ENCODE measurements at places on chromosomes 1 and 21. TPM values are rescaled to one million over a fixed set of nuclear protein-coding genes. Genes with fewer than 3 reads are reported as not detected.

DNA sequence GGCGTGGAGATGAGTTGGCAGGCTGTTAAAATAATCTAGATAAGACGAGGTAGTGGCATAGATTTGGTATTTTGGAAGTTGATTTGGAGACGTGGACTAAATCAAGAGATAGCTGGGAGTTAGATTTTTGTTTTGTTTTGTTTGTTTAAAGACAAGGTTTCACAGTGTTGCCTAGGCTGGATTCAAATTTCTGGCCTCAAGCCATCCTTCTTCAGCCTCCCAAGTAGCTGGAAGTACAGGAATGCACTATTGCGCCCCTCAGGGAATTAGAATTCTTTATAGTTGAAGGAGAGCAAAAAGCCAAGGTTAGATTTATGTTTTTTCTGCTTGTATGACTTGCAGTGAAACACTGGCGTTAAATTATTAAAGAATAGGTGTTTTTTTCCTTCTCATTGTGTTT lies 22.3 kb upstream of the SNRPE start:
- peak; percentile 20 for DNase-seq

DNA sequence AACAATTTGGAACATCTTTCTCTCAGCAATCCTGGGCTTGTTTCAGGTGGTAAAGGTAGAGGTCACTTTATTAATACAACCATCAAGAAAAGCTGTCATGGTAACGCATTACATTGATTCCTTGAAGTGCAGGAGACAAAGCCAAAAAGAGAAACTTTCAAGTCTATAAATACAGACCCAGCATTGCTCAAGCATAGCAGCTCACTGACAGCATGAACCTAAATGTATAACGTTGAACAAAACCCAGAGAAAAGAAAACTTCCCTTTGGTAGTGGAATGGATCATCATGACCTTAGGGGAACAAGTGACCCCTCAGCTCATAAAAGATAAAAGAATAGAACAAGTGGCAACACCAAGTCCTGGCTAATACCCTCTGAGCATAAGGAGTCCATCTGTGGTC lies 332.2 kb downstream of the NTNG1 start:
- no peak for DNase-seq

DNA sequence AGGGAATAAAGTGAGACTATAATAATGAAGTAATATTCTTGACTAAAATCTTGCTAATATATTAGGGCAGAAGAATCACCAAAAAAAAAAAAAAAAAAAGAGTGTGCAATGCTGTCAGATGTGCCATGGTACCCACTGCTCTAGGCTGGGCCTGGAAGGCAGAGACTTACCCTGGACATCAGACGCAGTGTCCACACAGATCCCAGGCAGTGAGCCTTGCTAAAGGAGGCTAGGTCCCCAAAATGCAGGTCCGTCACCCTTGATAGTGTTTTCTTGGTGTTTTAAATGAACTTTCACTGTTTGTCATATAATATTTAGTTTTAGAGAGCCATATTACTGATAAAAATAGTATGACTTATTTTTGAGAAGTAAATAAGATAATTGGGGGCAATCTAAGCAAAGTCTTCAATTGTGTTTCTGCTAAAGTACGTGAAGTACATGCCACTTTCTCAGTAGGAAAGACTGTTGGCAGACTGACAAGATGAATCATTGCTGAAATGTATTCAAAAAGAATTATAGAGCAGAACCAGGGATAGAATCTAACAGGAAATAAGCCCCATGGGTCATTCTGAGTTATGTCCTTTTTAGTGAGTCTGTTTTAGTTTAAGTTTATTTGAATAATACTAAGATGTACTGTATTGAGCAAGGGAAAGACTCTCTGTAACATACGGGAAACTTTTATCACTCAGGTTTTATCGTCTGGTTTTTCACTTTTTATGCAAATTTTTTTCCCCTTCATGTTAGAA lies 74.6 kb upstream of the PDC start:
- peak; percentile 85 for DNase-seq

DNA sequence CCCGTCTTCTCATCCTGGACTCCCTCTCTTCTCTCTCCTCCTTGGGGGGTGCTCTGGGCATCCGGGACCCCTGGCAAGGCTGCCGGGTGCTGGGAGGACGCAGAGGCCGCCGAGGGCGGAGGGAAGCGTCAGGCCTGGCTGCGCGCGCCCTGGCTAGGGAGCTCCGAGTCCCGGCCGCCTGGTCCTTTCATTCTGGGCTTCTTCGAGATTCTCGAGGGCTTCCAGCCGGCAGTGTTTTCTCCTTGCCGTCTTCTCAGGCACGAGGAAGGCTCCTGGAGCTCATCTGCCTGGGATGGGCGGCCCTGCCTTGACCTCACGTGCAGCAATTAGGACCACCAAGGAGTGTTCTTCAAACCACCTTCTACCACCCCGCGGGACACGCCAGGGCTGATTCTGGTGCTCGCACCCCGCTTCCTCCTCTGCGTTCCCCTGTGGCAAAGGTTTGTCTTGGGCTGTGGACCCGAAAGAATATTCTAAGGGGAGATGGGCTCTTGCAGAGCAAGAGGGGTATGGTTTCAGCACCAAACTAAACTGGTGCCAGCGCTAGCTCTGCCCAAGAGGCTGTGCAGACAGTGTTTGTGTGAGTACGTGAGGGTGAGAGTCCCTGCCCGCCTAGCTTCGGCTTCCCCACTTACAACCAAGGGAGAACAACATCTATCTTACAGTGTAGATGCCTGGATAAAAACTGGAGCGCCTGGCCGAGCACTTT lies 36.5 kb downstream of the PIK3CD start:
- no peak for DNase-seq

DNA sequence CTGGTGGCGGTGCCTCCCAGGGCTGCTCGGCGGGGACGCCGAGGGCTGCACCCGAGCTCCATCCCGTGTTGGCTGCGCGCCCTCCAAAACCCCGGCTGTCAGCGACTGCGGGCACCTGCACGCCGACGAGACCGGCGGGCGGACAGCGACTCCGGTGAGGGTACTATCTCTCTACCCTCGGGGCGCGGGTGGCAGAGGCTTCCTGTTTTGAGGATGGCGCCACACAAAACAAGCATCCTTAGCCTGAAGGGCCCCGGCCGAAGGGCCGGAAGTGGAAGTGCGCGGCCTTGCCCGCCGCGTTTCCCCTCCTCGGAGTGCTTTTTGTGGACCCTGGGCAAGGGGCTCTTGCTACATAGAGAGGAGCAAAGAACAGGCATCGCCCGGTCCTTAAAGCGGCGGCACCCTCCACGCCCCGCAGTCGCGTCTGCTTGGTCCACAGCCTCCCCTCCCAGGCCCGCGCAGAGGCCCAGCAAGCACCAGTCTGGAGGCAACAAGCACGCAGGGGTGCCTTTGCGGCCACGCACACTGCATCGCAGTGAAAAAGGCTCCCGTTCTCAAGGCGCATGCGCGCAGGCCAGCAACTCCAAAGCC lies 561 bp upstream of the COQ8A start:
- DNase-seq, result no peak

GRCh38 chr1:3917761-3918160 lies 17.7 kb upstream of the C1orf174 start:
- DNase-seq, result no peak

DNA sequence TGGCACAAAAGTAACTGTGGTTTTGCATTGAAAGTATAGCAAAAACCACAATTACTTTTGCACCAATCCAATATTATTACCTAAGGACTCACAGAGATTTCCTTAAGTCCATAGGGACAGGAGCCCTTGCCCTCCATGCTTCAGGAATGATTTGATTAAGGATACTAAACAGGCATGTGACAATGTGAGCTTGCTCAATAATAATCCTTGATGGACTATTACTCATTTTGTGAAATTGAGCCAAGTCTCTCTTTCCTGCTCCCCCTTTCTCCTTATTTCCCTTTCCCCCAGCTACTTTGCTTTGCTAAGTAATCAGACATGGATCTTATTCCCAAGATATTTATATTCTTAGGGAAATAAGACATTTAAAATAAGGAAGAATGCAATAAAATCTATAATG lies 21.6 kb upstream of the RGL1 start:
- peak; percentile 32 for DNase-seq

DNA sequence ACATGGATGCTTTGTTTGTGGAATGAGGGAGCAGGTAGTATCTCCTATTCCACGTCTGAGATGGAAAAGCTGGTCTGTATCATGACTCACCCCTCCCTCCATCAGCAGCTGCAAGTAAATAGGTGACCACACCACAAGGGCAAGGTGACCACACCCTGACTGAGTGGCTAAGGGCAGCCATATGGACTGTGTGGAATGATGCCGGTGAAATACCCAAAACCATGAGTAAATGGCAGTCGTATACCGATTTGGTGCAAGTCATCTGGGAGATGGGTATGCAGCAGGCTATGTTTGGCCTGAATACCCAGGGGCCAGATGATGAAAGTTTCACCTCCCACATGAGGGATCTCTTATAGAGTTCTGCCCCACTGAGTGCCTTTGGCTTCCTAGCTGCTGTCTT lies 15.8 kb upstream of the UBE2U start:
- no peak for DNase-seq

DNA sequence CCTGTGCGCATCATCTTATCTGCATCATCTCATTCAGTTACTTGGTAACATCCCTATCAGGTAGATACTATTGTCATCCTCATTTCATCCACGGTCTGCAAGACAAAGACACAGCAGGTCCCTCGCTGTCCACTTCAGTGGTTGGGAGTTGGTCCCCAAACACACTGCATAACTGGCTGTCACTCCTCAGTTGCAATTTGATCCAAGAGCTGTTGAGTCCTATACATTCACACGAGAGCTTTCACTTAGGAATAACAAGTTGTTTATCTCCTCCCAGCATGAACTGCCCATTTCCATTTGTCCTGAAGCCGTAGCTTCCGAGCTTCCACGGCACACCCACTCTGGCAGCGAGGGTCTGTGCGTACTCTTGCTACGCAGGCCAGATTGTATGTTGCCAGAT lies 472.0 kb downstream of the CAMTA1 start:
- no peak for DNase-seq

DNA sequence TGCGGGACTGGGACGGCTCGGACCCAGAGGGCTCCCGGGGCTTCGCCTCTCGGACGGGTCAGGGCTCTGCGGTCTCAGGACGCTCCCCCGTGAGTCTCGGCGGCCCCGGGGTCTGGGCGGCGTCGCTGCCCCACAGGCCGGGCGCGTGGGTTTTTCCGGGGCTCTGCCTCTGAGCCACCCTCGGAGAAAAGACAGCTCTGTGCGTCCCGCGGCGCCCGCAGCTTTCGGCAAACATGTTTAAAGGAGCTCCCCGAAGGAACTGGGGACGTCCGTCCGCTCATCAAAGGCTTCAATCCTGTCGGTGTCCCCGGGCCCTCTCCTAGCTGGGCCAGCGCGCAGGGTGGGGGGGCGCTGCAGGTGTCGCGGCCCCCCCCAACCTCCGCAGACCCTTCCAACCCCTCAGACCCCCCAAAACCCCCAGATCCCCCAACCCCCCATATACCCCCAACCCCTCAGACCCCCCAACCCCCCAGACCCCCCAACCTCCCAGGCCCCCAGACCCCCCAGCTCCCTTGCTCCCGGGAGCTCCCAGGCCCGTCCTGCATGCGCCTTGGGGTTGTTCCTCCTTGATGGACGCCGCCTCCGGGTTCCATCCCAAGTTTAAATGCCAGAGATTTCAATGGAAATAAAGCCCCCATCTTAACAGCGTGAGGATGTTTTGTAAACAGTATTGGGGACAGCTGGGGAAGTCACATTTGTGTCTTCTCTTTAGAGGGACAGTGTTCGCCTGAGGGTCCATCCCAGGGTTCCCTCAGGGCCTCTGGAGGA lies 996 bp upstream of the C1orf159 start:
- DNase-seq, result no peak

DNA sequence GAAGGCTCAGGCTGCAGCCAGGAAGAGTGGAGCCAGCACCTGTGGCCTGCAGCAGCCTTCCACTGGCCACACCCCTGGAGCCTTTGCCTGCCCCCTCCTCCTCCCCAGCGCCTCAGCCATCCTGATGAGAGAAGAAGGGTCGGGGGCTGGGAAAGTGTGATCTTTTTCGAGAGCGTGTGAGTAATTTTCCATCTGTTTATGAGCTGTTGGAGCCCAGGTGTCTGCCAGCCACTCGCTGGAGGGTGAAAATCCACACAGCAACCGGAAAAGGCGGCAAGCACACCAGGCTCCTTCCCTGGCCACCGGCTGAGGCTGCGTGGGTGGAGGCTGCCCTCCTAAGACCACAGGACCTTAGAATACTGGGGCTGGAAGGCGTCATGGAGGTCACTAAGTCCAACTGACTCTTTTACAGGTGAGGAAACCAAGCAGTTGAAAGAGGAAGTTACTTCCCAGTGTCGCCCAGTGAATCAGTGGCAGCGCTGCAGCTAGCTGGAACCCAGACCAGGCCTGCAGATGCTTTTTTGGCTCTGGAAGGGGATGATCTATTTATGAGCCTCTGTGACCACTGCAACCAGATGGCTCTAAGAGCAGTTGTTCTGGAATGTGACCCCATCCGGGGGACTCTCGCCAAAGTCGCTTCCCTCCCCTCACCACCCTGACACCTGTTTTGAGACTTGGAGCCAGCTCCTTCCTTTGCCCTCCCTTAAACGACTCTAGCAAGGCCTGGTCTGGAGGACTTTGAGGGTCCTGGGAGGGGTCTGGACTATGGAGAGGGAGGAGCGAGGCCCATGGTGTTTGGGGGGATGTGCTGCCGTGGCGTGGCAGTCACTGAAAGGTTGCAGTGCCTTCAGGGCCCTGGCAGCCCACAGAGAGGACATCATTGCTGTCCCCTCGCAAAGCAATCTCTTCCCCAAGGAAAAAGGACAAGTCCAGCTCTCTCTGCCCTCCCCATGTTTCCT lies 54.5 kb downstream of the LGR6 start:
- DNase-seq, result no peak

DNA sequence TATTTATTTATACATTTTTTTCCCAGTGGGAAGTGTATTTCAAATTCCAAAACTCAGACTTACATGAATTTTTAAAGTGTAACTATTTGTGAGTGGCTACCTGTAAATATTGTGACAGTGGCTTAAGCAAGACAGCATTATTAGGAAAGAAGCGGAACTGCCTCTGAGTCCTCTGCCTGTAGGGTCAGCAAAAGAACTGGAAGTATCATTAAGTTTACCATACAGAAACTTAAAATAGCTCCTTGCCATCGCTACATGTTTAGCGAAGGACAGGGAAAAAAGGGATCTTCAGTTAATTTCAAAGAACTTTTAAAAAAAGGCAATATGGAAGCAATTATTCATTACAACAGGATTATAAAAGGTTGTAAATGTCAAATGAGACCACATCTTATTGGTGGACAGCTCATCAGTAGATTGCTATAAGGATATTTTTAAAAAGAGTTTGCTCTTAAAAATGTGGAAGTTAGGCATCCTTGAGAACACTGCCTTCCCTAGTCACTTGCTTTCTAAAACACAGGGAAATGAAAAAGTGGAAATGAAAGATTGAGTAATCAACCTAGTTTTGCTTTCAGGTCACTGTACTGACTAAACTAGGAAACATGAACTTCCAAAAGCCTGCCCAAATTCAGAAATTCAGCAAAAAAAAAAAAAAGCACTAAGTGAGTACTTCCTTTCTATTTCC lies 39.2 kb downstream of the NSL1 start:
- no peak for DNase-seq

GRCh38 chr21:33133892-33134291 lies 64.0 kb downstream of the OLIG1 start:
- no peak for DNase-seq

- DNase-seq, result no peak
These were observed 129.2 kb downstream of the ADAMTS1 start for GRCh38 chr21:26715878-26716506.

- DNase-seq, result no peak
These were observed 10.8 kb downstream of the LYST start for GRCh38 chr1:235855811-235856429.

Gene NLRP3
- total RNA-seq, result 2.8 TPM

Gene ERICH3
- total RNA-seq, result 0.10 TPM

Gene EDEM3
- total RNA-seq, result 31.7 TPM

Gene LACTBL1
- not detected for total RNA-seq
